ENCODE measurements at places on chromosomes 4 and X. TPM values are rescaled to one million over a fixed set of nuclear protein-coding genes. Genes with fewer than 3 reads are reported as not detected.

DNA sequence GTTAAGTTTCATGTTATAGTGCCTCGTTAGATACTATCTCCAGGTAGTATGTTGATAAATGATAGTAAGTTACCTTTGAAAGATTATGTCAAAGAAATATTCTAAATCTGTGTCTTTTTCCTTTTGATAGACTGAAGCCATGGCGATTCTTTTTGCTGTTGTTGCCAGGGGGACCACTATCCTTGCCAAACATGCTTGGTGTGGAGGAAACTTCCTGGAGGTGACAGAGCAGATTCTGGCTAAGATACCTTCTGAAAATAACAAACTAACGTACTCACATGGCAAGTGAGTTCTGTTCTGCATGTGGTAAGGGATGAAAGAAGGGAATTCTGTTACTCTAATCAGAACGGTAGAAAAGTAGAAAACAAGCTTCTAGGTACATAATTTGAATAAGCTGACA is 8.2 kb downstream of the VAMP7 start:
- no peak for DNase-seq

DNA sequence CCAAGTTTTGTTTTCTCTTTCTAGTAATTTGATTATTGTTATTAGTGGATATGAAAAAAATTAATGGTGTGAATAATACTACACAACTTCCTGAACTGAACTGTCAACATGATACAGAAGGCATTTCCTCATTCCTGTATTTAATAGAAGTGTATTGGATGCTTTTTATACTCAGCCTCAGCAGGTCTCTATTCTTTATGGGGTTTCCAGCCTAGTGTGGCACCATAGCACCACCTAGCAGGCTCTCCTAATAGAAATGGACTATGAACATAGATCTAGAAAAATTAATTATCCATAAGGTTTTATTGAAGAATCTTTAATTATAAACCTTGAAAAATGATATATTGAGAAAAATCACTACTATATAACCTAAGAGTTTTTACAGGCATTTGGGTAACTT is 52.4 kb downstream of the GLRB start:
- no peak for DNase-seq

- DNase-seq = no peak
Observed at GRCh38 chrX:329291-329910, 10.8 kb upstream of the GTPBP6 start.

DNA sequence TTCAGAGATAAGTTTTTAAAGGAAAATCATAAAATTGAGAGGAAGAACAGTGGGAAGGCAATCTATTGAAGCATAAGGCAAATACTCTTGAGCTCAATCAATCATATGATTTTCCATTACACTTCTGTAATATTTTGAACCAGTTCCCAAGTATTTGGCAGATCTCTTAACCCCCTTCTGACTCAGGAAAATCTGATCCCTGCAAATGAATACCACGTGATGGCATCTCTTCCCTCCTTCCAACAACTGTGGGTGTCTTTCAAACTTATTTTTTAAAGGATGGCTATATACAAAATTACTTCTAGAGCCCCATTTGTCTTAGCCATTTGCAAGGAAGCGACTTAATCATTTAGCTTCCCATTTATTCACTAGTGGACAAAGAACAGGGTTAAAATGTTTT is 41.9 kb downstream of the AMOT start:
- no peak for DNase-seq

DNA sequence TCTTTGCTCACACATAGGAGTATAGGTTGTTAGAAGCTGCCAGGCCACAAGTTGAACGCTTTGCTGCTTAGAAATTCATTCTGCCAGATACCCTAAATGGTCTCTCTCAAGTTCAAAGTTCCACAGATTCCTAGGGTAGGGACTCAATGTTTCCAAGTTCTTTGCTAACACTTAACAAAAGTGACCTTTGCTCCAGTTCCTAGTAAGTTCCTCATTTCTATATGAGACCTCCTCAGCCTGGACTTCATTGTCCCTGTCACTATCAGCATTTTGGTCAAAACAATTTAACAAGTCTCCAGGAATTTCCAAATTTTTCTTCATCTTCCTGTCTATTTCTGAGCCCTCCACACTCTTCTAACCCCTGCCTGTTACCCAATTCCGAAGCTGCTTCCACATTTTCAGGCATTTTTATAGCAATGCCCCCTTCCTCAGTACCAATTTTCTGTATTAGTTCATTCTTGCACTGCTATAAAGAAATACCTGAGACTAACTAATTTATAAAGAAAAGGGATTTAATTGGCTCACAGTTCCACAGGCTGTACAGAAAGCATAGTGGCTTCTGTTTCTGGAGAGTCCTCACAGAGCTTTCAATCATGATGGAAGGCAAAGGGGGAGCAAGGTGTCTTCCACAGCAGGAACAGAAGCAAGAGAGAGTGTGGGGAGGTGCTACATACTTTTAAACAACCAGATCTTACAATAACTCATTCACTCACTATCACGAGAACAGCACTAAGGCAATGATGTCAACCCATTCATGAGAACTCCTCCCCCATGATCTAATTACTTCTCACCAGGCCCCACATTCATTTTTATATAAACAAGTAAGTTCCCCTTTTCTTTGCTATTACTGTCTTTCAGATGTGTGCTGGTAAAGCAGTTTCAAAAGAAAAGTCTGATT is 11.5 kb upstream of the TLR1 start:
- no peak for DNase-seq

GRCh38 chr4:80608281-80608980 is 272.9 kb downstream of the CFAP299 start:
- DNase-seq = no peak

DNA sequence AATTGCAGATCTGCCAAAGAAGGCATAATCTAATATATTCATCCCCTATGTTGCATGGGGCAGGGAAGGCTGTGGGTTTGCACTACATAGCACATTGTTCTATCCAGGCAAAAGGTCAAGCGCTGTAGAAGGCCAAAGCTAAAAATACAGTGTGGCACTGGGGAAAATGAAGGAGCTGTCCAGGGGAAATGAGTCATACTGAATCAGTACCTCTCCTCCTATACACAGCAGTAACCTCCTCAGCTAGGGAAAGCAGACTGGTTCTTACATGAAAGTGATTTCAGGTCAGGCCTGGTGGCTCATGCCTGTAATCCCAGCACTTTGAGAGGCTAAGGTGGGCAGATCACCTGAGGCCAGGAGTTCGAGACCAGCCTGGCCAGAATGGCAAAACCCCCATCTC is 31.0 kb upstream of the SLC25A4 start:
- DNase-seq = no peak

GRCh38 chrX:10017872-10018271 is 50.7 kb downstream of the CLDN34 start:
- no peak for DNase-seq

GRCh38 chr4:80138551-80139538 is 58.5 kb upstream of the PRDM8 start:
- DNase-seq = peak; percentile 41

DNA sequence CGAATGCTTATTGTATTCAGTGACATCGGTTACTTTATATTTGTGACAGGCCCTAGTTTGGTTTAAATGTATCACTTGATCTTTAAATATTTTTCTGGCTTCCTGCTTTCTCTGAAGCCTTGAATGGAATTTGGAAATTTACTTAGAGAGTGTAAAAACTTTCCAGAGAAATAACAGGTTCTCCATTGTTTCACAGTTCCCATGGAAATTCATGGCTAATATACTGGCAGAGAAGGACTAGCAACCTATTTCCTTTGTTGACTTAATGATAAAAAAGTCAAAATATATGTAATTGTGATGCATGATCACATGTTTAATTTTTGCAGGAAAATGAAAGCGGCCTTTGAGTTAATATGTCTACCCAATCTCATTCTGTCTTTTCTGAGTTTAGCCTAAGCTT is 13.2 kb downstream of the NEIL3 start:
- DNase-seq = no peak

DNA sequence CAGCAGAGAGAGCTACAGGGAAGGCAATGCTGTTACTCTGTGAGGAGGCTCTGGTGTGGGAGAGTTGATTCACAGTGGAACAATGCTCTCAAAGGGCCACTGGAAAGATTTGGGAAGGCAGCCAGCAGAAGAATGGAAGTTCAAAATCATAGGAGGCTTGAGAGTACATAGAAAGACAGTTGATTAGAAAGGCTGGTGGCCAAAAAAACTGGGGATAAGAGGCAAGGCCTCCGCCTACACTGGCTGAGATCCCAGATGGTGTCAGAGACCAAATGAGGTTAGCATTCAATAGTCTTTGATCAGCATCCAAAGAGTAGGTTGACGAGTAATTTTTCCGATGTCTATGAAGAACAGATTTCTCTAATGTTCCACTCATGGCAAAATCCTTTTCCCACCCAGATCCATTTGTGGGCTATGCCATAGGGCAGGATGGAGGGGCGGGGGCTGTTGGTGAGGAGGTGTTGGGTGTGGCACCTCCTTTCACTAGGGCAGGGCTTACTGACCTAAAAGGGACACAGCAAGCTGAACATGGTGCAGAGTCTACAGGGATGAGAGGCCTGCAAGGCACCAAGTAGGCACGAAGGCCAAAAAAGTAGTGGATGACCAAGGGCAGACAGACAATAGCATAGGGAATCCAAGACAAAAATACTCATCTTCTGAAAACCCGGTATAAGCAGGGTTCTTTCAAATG is 15.1 kb downstream of the TEC start:
- DNase-seq = no peak

GRCh38 chr4:173591760-173592159 is 61.7 kb upstream of the HAND2 start:
- DNase-seq = no peak

GRCh38 chr4:148057984-148058859 is 326.3 kb downstream of the ARHGAP10 start:
- no peak for DNase-seq

DNA sequence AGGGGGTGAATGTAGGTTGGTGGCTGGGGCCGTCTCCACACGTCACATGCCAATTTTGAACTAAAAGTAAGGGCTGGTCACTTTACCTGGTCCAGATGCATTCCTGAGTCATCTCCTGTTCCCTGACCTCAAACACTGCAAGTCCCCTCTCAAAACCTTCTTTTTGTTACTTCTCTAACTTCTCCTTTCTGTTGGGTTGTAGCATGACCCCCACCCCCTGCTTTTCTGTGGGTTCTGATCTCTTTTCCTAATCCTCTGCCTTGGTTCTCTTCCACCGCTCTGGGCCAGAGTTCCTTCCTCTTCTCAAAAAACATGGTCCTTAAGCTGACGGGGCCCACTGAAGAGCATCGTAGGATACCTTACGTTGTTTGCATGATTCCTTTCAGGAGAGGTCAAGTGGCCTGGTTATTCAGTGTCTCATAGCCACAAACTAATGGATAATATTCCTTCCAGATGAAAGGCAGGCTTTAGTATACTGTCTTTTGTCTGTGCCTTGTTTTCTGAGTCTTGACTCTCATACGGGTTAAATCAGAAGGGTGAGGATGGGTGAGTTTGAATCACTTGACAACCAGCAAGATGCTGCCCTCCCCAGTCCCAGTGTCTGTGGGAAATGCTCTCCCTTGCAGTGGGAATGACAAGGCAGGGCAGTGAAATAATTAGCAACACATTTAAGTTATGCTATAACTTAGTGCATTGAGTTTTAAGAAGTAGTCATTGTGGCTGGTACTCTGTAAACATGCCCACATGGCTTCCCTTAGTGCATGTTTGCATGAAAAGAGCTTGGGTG is 15.1 kb downstream of the SMS start:
- no peak for DNase-seq

DNA sequence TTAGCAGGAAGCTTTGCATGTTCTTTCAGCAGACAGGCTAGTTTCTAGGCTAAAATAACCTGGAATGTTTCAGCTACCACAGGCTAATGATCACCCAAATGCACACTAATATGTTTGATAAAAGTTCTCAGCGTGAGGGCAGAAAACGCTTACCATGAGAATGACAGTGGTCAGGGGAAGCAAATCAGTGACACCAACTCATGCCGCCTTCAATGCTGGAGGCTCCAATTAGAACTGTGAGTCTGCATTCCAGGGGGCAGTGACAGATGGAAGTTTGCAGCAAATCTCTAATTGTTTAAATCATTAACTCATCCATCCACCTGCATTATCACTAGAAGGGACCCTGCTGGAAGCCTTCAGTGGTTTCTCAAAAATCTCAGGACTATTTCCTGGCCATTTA is 43.2 kb downstream of the ANOS1 start:
- no peak for DNase-seq

DNA sequence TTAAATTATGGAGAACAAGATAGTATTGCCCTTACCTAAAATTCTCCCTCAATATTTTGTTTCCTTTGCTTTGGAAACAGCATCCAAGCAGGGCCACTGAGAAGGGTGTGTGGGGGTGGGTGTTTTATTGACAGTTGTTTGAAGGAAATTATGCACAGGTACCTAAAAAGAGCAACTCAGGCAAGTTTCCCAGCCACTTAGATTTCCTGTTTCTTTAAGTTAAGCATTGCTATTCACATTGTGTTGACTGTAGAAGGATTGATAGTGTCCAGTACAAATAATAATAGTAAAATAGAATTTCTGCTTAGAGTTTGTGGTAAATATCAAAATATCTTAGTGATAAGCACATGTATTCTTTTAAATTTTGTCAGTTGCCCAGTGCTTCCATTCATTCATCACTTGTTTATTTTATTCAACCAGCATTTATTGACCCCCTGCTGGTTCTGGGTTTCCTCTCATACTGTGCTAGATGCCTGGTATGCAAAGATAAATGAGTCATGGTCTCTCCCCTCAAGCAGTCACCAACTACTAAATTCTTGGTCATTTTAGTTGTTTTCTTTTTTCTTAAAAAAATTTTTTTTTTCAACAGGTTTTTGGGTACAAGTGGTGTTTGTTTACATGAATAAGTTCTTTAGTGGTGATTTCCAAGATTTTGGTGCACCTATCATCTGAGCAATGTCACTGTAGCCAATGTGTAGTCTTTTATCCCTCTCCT is 50.0 kb downstream of the GALNT7 start:
- DNase-seq = no peak

GRCh38 chr4:48126621-48127020 is 7.4 kb downstream of the TXK start:
- no peak for DNase-seq

DNA sequence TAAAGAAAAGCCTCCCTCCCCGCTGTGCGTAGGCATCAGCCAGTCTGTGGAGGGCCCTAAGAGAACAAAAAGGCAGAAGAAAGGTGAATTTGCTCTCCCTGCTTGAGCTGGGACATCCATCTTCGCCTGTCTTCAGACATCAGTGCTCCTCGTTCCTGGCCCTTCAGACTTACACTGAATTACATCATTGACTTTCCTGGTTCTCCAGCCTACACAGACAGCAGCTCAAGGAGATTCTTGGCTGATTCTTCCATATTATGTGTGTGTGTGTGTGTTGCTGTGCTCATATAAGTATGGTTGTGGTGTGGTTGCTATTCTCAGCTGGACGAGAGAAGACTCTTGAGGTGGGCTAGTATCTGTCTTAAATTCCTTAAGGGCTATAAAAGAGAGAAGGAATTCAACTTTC is 35.5 kb upstream of the CD99L2 start:
- DNase-seq = no peak

GRCh38 chr4:88018466-88018865 is 11.0 kb downstream of the PKD2 start:
- no peak for DNase-seq

GRCh38 chr4:94332983-94333590 is 9.5 kb downstream of the HPGDS start:
- DNase-seq = no peak

The MAGT1 gene
- total RNA-seq = 33.0 TPM

The DTHD1 gene
- total RNA-seq = 2.1 TPM

The FRG2 gene
- total RNA-seq = not detected

The TRAM1L1 gene
- not detected for total RNA-seq

The FRMPD4 gene
- not detected for total RNA-seq

The TCEAL2 gene
- total RNA-seq = 0.42 TPM

The KLHL4 gene
- total RNA-seq = not detected

The SYTL5 gene
- not detected for total RNA-seq
